ENCODE measurements at places on chromosomes 4 and X.

DNA sequence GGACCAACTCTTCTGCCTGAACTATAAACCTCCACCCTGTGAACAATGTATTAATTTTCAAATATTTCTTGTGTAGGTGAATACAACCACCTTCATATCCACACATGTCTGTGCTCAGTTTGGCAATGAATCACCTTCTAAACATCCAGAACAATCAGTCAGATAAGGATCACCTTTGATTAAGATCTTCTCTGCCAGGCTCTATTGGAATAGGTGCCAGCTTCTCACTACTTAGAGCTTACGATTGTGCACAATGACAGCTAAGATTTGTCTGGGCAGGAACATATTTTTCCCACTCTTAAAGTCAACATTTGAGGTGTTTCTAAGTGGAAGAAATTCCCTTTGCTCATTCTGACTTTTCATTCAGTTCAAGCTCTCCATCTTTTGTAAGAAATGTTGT is 237.2 kb downstream of the IL1RAPL2 start:
- DNase-seq: no peak

GRCh38 chr4:14874990-14875389 is 127.3 kb upstream of the CPEB2 start:
- no peak for DNase-seq

DNA sequence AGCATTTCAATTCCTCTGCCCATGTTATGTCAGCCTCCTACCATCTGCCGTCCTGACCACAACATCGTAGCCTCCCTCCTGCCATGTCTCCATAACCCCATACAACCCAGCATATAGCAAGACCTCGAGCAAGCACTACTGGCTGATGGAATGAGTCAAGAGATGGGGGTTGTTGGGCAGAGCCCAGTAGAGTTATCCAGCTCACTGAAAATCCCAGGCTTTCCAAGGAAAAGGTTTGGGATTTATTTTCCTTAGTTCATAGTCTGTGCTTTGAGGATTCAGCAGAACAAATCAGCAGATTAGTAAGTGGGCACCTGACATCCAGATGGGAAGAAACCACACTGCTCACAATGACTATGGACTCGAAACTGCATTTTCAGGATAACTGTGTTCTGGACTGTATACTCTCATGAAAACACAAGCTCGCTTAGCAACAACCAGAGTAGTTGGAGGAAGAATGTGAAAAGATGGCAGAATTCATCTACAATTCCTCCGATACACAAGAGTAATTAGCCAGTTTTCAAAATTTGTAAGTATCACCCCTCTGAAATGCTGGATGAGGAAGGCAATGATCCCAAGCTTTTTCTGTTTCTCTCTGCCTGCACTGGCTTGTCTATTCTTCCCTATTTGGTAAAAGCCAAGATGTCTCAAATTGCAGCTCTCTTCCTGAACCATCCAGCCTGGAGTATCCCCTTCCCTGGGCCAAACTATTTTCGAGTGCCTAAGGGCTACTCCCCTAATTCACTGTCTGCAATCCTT is 186.2 kb upstream of the TBL1X start:
- DNase-seq: no peak

GRCh38 chrX:79263550-79263949 is 103.6 kb downstream of the ITM2A start:
- no peak for DNase-seq

GRCh38 chr4:83489711-83490326 is 4.9 kb upstream of the ABRAXAS1 start:
- no peak for DNase-seq
